Femur (tissue), 1 donor: ENCODE measurements at places on chromosomes 7 and 10.
A peak's percentile ranks its signal among the peaks of the same experiment; 100 is the strongest.

DNA sequence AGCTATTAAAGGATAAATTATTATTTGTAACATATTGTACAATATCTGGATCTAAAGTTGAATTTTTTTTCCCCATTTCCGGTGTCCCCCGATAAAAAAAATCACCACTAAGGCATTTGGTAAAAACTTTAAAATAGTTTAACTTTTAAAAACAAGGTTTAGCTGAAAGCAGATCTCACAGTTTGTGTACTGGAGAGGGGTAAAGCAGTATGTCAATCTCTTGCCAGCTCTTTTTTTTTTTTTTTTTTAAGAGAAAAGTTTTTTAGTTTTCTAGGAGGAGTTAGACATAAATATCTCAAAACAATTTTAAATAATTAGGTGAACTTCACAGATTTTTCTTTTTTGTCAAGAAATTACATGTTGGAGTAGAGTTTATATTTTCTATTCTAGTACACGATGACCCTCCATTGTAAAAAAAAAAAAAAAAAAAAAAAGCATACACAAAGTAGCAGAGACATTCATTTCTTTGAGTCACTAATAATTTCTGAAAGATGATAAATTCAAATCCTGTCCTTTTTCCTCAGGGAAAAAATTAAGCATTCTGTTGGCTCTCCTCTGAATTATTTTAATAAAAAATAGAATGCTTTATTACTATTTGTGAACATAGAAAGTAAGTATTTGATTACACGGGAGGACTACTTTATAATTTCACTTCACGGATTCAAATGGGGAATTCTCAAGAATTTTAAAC lies 1.9 kb upstream of the HBP1 start:
- DNase-seq: no peak

GRCh38 chr10:71975871-71976725 lies 11.9 kb downstream of the CHST3 start:
- no peak for DNase-seq

- DNase-seq: no peak
Observed at GRCh38 chr7:99898023-99898357, 21.2 kb upstream of the OR2AE1 start.

GRCh38 chr10:8174762-8175161 lies 120.3 kb downstream of the GATA3 start:
- no peak for DNase-seq

- no peak for DNase-seq
Observed at GRCh38 chr7:760006-760405, 32.9 kb upstream of the PRKAR1B start.

GRCh38 chr10:32415361-32415760 lies 30.6 kb upstream of the CCDC7 start:
- no peak for DNase-seq

DNA sequence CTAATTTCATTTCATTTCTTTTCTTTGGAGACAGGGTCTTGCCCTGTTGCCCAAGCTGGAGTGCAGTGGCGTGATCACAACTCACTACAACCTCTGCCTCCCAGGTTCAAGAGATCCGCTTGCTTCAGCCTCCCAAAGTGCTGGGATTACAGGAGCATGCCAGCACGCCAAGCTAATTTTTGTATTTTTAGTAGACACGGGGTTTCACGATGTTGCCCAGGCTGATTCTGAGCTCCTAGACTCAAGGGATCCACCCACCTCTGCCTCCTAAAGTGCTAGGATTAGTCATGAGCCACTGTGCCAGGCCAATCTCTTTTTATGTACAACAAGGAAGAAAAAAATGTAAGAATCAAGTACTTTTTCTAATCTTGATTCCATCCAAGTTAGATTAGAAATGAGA lies 10.7 kb upstream of the KMT2E start:
- no peak for DNase-seq

- DNase-seq: no peak
Observed at GRCh38 chr10:63093227-63093626, 39.9 kb upstream of the NRBF2 start.

- no peak for DNase-seq
Observed at GRCh38 chr7:36387435-36388231, 2.0 kb upstream of the ANLN start.

DNA sequence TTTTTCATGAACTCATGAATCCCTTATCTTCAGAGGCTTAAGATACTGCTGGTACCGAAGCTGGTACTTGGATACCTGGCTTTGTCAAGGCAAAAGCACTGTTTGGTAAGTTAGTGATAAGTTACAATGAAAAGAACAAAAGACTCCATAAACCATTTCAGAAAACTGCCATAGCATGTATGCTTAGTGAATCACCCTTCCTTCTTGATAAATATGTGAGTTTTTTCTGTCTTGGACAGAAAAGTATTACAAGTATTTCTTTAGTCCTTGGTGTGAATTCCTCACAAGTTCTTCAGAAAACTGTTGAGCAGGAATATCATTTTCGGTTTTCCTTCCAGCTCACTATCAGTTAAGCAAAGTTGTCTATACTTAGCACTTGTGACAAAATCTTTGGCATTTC lies 25.6 kb downstream of the PUS7 start:
- no peak for DNase-seq

- DNase-seq: no peak
Observed at GRCh38 chr10:35913628-35914027, 271.5 kb upstream of the FZD8 start.

GRCh38 chr7:57370066-57370738 lies 79.8 kb upstream of the ZNF716 start:
- no peak for DNase-seq

DNA sequence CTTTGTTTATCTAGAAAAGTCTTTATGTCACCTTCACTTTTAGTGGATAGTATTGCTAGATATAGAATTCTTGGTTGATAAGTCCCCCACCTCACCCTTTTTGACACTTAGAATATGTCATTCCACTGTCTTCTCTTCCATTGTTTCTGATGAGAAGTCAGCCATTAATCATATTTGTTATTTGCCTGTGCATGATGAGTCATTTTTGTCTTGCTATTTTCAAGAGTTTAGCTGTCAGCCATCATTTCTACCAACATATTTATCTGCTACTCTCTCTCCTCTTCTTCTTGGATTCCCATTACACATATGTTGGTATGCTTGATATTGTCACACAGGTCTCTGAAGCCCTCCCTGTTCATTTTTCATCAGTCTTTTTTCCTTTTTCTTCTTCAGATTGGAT lies 160.8 kb upstream of the TCF7L2 start:
- no peak for DNase-seq

- no peak for DNase-seq
Observed at GRCh38 chr7:79051915-79052314, 401.6 kb downstream of the MAGI2 start.

DNA sequence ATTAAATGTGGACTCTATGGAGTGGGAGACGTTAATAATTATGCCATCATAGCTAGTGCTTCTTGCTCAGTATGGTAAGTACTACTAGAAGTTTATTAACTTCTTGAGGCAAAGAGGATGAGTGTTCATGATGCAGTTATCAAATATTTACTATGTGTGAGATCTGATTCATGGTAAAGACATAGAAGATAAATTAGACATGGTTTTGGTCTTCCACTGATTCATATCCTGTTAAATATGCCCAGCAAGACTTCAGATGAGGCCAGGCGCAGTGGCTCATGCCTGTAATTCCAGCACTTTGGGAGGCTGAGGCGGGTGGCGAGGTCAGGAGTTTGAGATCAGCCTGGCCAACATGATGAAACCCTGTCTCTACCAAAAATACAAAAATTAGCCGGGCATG lies 547.1 kb upstream of the ANKRD30A start:
- DNase-seq: no peak

DNA sequence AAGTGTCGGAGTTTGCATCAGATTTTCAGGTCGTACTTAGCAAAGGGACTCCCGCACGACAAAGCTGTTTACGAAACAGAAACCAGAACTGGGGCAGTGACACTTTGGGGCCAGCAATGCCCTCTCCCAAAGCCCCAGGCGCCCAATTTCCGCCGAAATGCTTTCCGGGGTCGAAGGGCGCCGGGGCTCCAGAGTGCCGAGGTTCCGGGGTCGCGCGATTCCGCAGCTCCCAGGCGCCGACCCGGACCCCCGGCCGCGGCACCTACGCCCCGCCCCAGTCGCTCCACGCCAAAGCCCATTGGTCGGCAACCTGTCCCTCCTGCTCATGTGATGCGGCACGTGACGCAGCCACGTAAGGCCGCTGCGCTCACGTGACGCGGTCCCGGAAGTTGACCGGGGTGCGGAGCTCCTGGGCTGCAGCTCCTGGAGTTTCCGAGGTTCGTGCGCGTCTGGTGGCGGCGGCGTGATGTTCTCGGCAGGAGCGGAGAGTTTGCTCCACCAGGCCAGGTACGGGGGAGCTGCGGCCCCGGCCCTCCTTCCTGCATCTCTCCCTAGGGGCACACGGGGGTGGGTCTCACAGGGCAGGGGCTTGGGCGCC lies at the start of gene AP5Z1:
Gene AP5Z1 (plus strand): TSS at position 374 of the 598 bp plus-strand sequence. CDS start 93 bp downstream, at position 467.
- DNase-seq: peak; percentile 97

DNA sequence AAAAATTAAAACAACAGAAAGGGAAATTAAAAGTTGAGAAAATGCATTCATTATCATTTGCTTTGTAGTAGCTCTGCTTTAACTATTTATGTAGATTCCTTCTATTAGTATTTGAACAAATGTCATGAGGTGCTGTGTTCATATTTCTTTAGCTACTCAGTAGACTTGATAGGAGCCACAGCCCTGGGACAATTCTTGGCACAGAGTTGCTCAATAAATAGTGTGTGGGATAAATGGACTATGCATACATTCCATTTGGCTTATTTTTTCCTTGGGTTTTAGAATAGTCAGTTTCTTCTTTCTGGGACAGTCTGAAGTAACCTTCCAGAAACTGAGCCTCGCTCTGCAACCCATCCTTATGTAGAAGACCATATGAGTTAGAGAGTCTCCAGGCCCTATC lies 13.4 kb downstream of the RPP30 start:
- no peak for DNase-seq

DNA sequence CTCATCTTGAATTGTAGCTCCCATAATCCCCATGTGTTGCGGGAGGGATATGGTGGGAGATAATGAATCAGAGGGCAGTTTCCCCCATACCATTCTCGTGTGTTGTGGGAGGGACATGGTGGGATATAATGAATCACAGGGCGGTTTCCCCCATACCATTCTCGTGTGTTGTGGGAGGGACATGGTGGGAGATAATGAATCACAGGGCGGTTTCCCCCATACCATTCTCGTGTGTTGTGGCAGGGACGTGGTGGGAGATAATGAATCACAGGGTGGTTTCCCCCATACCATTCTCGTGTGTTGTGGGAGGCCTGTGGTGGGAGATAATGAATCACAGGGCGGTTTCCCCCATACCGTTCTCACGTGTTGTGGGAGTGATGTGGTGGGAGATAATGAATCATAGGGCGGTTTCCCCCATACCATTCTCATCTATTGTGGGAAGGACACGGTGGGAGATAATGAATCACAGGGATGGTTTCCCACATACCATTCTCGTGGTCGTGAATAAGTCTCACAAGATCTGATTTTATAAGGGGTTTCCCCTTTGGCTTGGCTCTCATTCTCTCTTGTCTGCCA lies 271.0 kb downstream of the MAD1L1 start:
- no peak for DNase-seq

- no peak for DNase-seq
Observed at GRCh38 chr7:116342125-116342524, 131.8 kb downstream of the TES start.

GRCh38 chr7:4113271-4113670 lies 568.8 kb upstream of the FOXK1 start:
- DNase-seq: no peak

DNA sequence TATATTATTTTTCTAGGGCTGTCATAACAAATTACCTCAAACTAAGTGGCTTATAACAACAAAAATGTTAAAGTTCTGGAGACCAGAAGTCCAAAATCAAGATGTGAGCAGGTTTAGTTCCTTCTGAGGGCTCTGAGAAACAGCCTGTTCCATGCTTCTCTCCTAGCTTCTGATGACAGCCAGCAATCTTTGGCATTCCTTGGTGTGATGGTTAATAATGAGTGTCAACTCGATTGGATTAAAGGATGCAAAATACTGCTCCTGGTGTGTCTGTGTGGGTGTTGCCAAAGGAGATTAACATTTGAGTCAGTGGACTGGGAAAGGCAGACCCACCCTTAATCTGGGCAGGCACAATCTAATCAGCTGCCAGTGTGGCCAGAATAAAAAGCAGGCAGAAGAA lies 26.3 kb upstream of the TNKS2 start:
- DNase-seq: no peak

- DNase-seq: peak; percentile 29
Observed at GRCh38 chr10:43395571-43396060, 13.4 kb downstream of the HNRNPF start.

DNA sequence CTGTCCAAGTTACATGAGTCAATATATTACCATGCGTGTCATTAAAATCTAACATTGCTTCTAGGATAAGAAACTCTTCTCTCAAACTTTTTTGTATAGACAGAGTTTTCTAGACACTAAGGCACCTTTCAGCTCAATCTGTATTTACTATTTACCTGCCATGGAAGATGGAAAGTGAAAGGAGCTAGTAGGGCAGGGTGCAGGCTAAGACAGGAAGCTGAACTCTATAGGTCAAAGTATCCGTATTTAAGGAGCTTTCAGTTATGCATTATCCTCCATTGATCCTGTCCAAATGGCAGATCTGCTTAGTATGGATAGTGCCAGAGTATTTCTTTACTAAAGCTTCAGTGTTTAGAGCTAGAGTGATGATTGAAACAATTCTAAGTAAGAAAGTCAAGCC lies 612.8 kb downstream of the IPMK start:
- no peak for DNase-seq

DNA sequence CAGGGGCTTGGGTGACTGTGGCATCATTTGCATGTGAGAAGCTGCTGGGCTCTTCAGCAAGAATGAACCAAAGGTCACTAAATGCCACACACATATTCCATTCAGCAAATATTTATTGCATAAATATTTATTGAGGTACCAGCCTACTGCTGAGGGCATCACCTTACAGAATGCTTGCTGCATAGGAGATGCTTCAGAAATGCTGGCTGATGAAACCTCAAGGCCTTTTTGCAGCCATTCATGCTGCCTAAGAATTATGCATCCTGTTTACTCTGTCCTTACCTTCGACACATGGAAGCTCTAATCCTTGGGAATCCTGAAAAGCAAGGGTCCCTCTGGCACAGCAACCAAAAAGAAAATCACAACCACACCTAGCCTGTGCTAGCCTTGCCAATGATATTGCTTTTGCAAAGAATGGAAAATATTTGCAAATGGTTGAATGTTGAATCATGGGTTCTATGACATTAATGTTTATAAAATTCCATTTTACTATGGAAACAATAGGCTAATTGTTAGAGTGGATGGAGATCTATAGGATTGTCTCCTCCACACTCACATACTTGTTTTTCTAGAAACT lies 79.6 kb downstream of the PCGF5 start:
- DNase-seq: no peak

- DNase-seq: no peak
Observed at GRCh38 chr7:15219758-15220157, 317.2 kb upstream of the DGKB start.

- DNase-seq: no peak
Observed at GRCh38 chr7:127245002-127245401, 7.7 kb downstream of the GRM8 start.

- no peak for DNase-seq
Observed at GRCh38 chr10:88012641-88013040, 149.2 kb downstream of the PTEN start.

DNA sequence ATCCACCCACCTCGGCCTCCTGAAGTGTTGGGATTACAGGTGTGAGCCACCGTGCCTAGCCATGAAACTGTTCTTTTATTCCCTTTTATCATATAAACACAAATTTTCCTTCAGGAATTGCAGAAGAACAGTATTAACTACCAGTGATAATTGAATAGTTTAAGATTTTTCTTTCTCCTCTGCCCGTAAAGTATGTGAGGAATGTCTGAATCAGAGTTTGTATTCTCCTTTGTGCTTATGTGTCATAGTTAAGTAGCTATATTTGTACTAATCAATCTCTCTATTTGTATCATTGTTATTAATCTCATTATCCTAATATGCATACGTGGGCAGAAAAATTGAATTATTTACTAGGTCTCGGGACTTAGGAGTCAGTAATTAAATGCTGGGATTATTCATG lies 83.6 kb downstream of the ZNF277 start:
- no peak for DNase-seq
